ENCODE measurements at places on chromosomes 6 and 20.

GRCh38 chr6:169763308-169763707, 11.9 kb downstream of the ERMARD start:
- no peak for DNase-seq

GRCh38 chr6:42341221-42341620, 110.5 kb downstream of the TRERF1 start:
- DNase-seq, result no peak

GRCh38 chr6:152220786-152221185, 413.3 kb downstream of the ESR1 start:
- no peak for DNase-seq

GRCh38 chr20:3765171-3765882, 2.2 kb downstream of the ADISSP start:
- DNase-seq, result peak; percentile 41

DNA sequence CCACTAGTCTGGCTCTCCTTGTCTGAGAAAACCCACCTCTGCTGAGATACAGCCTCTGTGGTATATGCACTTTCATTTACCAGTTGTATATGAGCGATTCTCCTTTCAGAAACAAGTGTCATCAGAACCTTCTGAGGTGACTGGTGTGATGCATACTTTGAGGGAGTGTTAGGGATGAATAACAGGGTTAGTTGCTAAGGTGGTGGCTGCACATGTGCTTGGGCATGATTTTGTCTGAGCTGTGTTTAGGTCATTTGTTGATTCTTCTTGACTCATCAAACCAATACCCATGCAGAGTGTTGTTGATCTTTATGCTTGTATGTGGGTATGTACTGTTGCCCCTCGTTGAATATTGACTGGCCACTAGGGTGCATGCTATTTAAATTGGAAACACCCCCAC, 25.7 kb downstream of the DTD1 start:
- DNase-seq, result no peak

- no peak for DNase-seq
Measured at GRCh38 chr6:143531720-143532499, 20.4 kb upstream of the FUCA2 start.

DNA sequence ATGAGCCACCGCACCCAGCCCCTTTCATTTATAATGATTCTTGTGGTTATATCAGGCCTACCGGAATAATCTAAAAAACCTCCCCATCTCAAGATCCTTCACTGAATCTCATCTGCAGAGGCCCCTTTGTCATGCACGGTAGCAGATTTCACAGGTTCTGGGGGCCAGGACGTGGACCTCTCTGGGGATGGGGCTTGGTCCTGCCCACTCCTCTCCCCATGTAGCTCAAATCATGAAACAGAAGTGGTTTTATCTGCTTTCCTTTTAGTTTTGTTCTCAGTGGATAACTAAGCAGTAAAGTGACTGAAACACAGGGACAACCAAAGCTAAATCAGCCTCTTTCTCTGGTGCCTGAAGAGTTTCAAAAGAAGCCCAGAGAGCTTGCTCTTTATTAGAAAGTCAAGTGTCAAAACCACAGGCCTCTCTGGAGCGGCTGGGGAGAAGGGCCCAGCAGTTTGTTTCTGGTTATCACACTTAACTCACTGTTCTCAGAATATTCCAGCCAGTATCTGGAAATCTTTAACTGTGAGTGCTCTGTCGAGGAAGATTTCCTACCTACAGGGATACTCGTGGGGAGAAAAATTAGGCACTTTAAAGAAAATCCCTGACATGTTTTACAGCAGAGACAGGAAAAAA, 60.6 kb upstream of the FAM184A start:
- no peak for DNase-seq

- DNase-seq, result no peak
Measured at GRCh38 chr6:17454316-17455005, 61.1 kb downstream of the CAP2 start.

GRCh38 chr6:30612687-30613248, 4.3 kb downstream of the PPP1R10 start:
- DNase-seq, result no peak

DNA sequence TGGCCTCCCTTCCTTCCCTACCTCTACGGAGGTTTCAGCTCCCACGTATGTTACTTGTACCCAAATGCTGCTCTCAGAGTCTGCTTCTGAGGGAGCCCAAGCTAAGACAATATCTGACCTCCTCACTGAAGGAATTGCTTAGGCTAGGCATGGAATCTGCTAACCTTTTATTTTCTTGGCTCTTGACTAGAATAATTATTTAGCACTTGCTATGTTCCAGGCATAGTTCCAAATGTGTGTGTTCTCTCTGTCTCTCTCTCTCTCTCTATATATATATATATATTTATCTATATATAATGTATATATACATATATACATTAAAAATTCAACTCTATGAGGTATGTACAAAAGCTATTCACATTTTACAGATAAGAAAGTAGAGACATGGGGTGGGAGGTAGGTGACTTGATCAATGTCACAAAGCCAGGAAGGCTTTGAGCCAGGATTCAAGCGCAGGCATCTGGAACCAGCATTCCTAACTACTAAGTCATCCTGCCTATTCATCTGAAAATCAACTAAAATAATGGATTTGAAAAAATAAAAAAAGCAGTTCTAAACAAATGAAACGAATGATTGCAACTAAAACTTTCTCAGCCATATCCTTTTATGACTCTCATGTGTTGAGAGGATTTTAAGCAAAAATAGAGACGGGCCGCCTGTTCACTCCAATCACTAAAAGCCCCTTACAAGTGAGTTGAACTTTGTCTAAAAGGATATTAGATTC, 189.7 kb upstream of the JAG1 start:
- DNase-seq, result no peak

- no peak for DNase-seq
Measured at GRCh38 chr20:58024241-58024721, 204.2 kb downstream of the ANKRD60 start.

GRCh38 chr6:246352-246751, 45.9 kb upstream of the DUSP22 start:
- DNase-seq, result no peak

GRCh38 chr6:166494757-166495486, 91.6 kb downstream of the RAMACL start:
- peak; percentile 32 for DNase-seq

DNA sequence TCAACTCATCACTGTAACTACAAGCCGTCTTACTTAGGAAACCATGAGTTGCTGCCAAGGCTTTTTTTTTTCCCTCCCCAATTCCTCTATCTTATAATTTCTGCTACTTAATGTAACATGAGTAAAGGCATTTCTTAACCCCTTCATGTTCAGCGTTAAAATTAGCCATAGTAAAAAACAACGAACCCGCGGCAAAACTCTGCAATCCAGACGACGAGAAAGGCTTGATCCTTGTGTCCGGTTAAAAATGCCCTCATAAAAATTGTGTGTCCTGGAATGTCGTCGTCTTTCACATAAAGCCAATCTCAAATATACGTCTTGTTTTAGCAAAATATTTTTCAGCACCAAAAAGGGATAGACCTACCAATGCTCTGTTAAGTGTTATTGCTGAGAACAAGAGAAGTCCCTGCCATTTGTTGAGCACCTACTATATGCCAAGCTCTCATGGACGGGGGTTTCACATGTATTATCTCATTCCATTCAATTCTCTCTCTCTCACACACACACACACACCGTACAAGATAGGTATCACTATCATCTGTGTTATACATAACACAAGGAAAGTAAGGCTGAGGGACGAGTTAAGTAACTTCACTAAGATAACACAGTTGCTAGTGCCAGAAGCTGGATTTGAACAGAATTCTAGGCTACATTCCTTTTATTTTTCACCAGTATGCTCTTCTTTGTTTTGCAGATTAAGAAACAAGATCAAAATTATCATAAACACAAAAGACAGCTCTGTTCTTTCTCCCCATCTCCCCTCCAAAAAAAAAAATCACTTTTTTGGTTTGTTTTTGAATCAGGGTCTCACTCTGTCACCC, 683 bp upstream of the ARHGAP18 start:
- no peak for DNase-seq

Measured in right hindlimb (tissue), 1 donor.